Omental fat pad (tissue), 4 donors: ENCODE measurements at places on chromosomes 12 and 14.
A peak's percentile ranks its signal among the peaks of the same experiment; 100 is the strongest.

GRCh38 chr14:75138492-75138891 is 11.6 kb upstream of the NEK9 start:
- DNase-seq: no peak

GRCh38 chr12:23099104-23099503 is 474.1 kb downstream of the ETNK1 start:
- no peak for DNase-seq

GRCh38 chr14:21476523-21476924 is 235 bp downstream of the RAB2B start:
- DNase-seq: peak; percentile 83

DNA sequence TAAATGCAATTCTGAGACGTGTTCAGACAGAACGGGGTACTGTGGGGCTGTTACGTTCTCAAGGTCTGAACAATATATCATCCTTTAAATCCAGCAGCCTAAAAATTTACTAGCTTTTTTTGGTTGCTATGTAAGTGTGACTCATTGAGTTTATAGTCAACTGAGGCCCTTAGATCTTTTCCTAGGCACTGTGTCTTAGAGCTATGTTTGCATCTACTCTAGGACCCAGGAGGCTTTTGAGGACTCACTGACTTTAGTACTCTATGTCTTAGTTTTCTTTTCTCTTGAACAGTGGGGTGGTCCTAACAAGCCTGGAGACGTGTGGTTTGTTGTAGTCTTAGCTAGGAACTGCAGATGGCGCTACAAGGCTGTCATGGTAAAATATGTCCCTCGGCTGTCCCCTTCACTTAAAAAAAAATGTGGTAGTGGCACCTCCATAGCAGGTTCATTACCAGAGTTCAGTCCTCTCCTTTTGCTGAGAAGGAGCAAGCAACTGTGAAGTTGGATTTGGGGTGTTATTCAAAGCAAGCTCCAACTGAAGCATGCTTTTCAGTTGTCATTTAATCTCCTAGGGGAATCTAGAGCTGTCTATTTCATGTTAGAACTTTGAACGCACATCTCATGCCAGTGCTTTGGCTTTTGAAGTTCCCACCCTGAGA is 8.7 kb upstream of the SPATS2 start:
- no peak for DNase-seq

DNA sequence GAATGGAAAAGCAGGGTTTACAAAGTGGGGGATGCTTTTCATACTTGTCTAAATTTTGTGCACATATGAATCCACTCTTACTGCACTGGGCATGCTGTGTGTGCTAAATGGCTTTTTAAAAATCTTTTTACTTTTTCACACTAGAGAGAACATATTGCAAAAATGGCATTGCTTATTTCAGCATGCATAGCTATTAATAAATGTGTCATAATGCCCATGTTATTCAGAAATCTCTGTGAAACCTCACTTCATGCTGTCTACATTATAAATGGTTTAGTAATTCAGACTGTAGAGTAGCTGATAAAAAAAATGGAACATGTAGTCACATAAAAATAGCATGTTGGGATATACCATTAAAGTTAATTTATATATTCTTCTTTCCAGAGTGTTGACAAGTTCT is 593.8 kb downstream of the RPL10L start:
- no peak for DNase-seq

DNA sequence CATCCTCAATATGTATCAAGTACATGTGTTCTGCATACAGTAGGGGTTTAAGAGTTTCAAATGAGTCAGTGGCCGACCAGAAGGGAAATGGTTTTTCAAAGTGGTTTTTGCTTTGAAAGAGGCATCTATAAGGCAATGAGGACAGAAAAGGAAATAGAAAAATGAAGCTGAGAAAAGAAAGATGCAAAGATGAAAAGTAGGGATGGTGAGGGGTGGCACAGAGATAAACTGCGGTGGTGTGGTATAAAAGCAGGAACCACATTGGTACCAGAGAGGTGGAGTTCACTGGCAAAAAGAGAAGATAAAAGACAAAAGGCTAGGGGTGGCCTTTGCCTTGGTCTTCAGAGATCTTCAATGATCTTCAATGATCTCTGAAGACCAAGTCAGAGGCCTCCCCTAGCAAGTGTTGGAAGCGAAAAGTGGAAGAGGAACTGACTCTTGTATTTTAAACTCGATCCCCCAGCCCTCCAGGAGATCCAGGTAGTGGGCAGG is 144.0 kb upstream of the KRR1 start:
- DNase-seq: no peak

GRCh38 chr12:122012184-122012583 is 9.5 kb upstream of the BCL7A start:
- DNase-seq: no peak

DNA sequence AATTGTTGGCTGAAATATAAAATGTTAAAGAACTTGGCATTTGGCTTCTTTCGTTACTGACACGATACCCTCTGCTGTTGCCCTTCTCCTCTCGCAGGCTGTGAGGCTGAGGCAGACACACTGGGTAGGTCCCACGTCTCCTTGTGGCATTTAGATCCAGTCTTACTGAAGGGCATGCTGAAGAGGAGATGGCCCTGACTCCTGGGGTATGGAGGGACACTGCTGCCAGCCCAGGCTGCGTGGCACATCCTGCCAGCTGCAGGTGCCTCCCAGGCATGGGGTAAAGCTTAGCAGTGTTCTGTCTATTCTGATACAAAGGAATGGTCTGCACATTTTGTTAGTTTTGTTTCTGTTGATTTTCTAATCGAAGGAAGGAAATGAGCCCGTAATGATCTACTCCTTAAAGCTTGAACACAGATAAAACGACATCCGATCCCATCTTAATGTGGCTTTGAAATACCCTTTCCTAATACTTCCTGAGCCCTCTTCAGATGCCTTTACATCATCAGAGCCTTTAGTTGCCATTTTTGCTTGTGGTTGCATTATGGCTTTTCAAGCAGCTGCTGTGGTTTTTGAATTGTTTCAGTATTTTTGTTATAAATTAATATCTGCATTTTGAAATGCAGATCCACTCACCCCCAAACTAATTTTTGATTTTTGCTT is 61.1 kb downstream of the WDR20 start:
- DNase-seq: no peak

GRCh38 chr14:104601786-104602185 is 2.8 kb downstream of the TMEM179 start:
- no peak for DNase-seq
